ENCODE measurements at places on chromosomes 7 and 10. TPM values are rescaled to one million over a fixed set of nuclear protein-coding genes. Genes with fewer than 3 reads are reported as not detected.

The PKD1L1 gene
- total RNA-seq = 0.45 TPM

The AFAP1L2 gene
- 1.3 TPM for total RNA-seq

The PDAP1 gene
- total RNA-seq = 32.7 TPM

The SFTPA2 gene
- total RNA-seq = 6.5 TPM

The PROSER2 gene
- 38.3 TPM for total RNA-seq

The TMEM213 gene
- total RNA-seq = not detected

The PTPRZ1 gene
- total RNA-seq = 0.13 TPM

The GPR26 gene
- total RNA-seq = not detected

The SLC18A3 gene
- not detected for total RNA-seq

The CCDC201 gene
- total RNA-seq = not detected

The AKR1C4 gene
- 292 TPM for total RNA-seq

The C10orf62 gene
- 3.7 TPM for total RNA-seq

The CEP41 gene
- total RNA-seq = 3.5 TPM

The DYNC1I1 gene
- total RNA-seq = 0.15 TPM

The TLX1 gene
- 1.3 TPM for total RNA-seq

The PRPS1L1 gene
- total RNA-seq = not detected

The IGFBP1 gene
- total RNA-seq = 13.7 TPM

The OIT3 gene
- 25.2 TPM for total RNA-seq
